Activated CD4-positive, CD25-positive, alpha-beta regulatory T cell (primary cell): ENCODE measurements at places on chromosomes 6 and 20.

- DNase-seq = no peak
These were observed 25.4 kb downstream of the VEGFA start for GRCh38 chr6:43795421-43795820.

DNA sequence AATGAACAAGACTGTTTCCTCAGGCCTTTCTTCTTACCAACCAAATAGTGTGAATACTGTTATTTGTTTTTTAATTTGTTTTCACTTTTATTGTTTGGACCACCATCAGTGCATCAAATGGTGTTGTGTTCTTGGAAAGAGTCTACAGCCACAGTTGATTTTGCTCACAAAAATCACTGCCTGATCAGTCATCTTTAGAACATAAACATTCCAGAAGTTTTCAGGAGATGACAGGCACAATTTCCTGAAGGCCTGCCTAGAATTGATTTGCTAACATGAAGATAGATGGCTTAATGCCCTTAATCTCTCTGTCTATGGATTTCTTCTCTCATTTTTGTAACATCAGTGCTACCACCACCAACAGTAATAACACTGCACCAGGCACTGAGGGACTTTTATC lies 13.5 kb downstream of the IL22RA2 start:
- no peak for DNase-seq

- no peak for DNase-seq
These were observed 136.9 kb upstream of the SLC22A16 start for GRCh38 chr6:110613356-110613755.

DNA sequence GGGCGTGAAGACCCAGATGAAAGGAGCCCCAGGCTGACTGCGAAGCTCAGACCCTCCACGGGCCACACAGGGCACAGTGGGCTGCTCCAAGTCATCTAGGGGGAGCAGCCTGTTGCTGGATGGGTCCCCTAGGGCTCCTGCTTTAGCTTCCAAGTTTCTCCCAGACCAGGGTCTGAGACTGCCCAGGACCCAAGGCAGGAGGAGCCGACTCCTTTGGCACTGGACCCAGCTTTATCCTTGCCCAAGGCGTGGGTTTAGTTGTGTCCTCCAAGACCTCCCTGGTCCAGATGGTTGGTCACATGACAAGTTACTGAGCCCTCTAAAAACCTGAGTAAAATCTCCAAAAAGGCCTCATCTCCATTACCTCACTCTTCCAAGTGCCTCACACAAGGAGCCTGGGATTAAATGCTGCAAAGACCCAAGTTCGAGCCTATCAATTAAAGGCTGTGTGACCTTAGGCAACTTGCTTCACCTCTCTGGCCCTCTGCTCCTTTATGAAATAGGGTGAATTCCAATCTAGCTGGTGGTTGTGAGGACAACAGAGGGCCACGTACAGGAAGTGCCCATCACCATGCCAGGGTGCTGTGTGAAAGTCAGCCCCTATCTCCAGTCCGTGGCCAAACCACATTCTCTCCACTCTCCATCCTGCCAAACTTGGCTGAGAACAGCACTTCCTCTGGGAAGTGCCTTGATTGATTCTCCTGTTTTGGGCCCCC lies 2.5 kb downstream of the NECAB3 start:
- no peak for DNase-seq

DNA sequence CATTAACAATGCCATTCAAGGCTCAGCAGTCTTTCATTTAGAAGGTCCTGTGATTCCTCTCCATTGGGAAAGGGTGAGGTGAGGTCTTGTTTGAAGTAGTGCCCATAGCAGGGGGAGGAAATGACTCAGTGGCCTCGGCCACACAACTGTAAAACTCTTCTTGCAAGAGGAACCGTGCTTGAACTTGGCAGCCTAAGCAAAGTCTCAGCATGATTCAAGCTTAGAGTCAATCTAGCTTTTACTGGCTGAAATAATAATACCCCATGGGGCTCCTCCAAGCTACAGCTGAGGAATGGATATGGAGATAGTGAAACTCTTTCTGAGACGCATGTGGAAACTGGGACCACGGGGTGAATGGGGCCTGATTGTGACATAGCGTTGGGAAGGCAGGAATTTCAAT lies 428.2 kb downstream of the BMP2 start:
- DNase-seq = no peak

- DNase-seq = no peak
These were observed 91.4 kb upstream of the RNF217 start for GRCh38 chr6:124870611-124871459.

DNA sequence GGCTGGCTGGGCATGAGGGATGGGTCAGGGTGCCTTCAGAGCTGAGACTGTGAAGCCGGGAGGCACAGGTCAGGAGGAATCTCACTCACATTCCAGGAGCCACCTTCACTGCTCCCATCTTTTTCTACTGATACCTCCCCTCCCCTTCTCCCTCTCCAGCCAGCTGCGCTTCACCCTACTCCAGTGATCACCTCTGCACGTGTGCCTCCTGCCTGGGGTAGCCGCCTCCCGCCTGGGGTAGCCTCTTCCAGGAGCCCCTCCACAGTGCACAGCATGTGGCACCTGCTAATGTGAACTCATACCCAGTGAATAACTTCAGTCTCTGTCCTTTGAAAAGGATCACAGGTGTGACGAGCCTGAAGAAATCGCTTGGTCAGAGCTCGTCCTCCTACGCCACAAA lies 232.6 kb downstream of the TMEM242 start:
- no peak for DNase-seq

DNA sequence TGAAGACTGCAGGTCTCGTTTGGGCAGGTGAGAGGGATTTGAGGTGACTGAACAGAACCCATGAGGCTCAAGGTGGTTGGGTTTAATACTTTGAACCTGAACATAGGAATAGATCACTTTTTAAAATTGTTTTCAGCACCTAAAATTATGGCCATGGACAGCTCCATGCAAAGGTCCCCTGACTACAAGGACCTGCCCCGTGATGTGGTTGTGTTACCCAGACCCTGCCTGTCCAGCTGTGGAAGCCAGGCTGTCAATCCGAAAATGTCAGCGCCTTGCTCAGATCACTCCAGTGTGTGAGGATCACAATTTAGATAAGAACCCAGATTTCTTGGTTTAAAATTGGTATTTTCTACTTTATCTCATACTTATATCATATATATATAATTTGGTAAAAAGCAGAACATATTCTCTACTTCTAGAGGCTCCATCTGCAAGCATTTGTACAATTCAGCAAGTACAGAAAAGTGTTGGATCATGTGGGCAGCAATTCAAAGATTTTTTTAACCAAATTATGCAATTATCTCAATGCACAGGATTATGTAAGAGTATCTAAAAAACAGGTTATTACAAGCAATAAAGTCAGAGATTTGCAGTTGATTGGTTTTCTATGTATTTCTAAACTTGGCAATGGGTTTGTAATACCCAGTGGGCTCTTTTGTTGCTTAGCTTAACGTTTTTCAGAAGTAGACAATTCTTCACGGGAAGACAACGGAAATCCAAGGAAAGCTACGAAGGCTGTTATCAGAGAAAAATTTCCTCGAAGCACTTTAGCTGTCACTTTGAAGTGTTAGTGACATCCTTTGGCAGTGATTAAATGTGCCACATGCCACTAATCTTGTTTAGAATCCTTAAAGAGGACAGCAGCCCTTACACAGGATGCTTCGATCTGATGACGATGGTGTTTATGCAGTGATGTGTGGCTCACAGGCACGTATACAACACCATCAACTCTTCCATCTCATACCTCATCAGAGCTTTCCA lies 24.1 kb upstream of the RPS6KA2 start:
- DNase-seq = no peak

GRCh38 chr20:49832632-49833327 lies 20.2 kb downstream of the SLC9A8 start:
- no peak for DNase-seq

DNA sequence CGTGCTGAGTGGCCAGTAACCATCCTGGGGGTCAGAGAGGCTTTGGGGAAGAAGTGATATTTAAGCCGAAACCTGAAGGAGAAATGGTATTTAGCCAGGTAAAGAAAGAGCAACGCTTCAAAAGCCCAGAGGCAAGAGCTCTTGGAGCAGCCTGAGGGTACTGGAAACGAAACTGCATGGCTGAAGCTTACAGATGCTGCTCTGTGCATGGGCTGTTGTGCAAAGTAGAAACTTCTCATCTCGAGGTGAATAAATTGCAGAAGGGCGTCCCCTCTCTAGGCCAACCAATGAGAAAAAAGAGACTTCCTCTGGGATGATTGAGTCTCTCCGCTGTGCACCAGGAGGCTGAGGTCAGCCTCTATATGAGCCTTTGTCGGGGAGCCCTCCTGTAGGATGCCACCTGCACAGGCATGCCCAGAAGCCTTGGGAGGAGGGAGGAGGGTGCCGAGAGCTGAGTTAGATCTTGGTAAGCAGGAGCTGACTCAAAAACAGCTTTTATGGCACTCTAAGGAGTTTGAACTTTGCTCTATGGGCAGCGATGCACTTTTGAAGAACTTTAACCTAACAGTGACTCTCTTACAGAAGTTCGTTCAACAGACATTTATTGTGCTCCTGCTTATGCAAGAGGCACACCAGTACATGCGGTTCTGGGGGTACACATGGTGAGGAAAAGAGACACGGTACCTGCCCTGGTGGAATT lies 61.6 kb upstream of the EDN1 start:
- no peak for DNase-seq

DNA sequence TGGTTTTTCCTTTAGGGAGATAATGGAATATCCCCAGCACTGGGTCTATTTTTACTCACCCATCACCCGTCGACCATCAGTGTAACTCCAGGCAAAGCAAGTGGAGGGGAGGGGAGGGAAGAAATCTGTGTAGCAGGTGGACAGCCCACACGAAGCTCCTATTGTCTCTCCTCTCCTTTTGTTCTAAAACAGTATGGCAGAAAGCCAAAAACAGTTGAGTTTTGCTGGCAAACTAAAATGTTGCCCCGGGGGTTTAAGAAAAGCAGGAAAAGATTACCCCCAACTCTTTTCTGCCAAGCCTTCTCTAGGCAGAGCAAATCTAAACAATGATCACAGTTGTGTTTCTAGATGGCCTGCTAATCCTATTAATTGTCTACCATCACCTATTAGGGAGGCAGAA lies 89.7 kb downstream of the PREP start:
- DNase-seq = no peak

GRCh38 chr6:2863901-2864300 lies 22.2 kb upstream of the SERPINB1 start:
- DNase-seq = no peak

GRCh38 chr6:3764516-3765335 lies 13.2 kb upstream of the PXDC1 start:
- DNase-seq = no peak

DNA sequence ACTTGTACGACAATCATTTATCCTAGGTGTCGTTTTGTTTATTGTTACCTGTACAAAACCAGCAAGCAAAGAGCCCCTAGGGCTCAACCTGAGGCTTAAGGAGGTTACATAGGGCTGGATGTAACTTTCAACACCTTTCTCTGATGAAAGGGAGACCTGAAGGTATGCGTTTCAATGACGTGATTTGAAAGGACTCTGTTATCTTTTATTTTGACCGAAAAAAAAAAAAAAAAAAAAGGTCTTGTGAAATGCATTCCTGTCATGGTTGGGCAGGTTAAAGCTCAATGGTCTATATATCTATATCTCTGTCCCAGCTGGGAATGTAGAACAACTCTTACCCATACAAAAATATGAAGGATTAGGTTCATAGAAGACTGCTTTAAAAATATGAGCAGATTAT lies 78.7 kb upstream of the SASH1 start:
- DNase-seq = no peak

DNA sequence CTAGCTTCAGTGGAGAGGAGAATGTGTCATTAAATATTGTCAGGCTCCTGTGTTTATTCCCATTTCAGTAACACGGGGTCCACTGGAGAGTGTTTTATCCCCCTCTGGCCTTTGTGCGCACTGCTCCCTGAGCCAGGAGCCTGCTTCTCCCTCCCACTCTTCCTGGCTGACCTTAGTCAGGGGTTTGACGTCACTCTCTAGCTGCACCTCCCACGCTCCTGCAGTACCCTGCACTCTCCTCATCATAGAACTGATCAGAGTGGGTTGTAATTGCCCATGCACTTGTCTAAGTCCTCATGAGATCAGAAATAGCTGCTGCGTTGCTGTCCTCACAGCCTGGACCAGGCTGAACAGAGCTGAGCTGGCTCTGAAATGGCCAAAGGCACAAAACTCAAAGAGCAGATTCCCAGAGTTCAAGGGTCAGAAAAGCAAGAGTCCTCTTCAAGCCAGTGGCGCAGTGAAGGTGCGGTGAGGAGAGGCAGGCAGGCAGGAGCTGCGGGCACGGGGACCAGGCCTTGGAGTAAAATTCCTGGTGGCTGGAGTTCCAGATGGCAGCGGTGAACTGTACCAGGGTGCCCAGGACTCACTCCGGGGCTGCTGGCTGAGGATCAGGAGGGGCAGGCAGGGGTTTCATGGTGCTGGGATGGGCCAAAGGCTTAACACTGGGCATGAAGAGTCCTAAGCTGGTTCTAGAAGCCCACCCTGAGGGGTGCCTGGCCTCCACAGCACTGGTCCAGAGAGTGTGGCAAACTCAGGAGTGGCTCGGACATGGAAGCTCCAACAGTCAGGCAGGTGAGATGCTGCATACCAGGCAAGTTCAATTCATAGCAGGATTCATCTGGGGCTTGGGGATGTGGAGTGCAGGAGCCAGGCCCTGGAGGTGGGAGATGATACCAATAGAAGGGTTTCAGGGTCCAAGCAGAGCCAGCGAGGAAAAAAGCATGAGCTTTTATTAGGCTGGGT lies 170.9 kb downstream of the SCP2D1 start:
- DNase-seq = no peak

DNA sequence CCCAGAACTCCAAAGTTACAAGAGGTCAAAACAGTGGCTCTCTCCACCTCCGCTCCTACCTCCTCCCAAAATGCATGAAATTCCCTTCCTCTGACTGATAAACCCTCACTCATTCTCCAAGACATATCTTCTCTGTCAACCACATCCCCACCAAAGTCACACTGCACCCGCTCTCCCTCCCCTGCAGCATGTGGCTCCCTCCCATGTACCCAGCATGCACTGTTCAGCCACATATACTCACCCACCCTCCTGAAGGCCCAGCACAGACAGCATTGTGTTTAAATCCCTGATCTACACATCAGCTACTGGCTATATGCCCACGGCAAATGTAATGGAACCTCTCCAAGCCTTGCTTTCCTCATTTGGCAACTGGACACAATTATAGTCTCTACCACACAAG lies 5.5 kb upstream of the POU5F1 start:
- DNase-seq = no peak

GRCh38 chr6:163126741-163127140 lies 287.8 kb upstream of the QKI start:
- DNase-seq = no peak

GRCh38 chr6:122423734-122424133 lies 24.3 kb downstream of the HSF2 start:
- no peak for DNase-seq

- DNase-seq = no peak
These were observed 113.6 kb upstream of the SLC22A16 start for GRCh38 chr6:110589865-110590513.

GRCh38 chr6:9404351-9405146 lies 969.2 kb upstream of the SLC35B3 start:
- no peak for DNase-seq
